ENCODE measurements at places on chromosomes 7 and 10.

DNA sequence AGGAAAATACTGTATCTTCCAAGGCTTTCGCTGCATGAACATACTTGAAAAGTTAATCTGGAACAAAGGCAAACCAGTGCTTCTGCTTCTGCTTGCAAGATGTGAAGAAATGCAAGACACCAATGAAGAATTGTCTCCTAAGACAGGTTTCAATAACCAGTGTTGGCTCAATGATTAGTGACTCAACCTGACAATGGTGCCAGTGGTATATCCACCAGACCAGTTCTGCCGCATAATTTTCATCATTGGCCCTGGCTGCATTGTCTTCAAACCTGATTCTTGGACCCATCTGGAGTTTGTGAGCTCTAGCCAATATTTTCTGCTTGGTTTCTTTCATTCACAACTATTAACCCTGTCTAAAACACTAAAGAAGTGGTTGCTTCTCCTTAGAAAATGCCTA, 13.6 kb upstream of the STAMBPL1 start:
- DNase-seq = no peak

- DNase-seq = peak; percentile 64
Observed at GRCh38 chr7:107874605-107875446, 16.2 kb upstream of the DLD start.

GRCh38 chr10:16545116-16545736, 23.5 kb upstream of the C1QL3 start:
- DNase-seq = no peak

DNA sequence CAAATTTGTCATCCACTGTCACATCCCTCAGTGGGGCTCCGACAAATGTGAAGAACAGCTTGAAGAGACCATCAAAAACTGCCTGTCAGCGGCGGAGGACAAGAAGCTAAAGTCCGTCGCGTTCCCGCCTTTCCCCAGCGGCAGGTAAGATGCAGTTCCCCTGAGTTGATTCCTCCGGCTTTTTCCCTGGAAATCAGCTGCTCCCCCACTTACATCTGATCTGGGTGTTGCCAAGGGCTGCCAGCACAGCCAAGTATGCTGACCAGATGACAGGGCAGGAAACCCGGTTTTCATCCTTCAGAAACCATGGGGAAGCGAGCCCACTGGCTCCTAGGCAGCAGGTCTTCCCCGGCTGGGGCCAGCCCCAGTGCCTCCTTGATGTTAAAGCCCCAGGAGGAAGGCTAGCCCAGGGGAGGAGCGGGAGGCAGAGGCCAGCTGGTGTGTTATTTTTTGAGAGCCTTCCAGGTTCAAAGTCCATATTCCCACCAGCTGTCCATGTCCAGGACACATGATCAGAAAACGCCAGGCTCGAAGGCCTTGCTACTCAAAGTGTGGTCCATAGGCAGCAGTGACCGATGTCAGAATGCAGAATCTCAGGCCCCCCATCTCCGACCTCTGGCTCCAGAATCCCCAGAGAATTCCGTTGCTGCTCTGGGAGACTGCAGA, 23.4 kb downstream of the AIFM2 start:
- no peak for DNase-seq

GRCh38 chr7:82699773-82700186, 256.2 kb upstream of the CACNA2D1 start:
- DNase-seq = no peak

DNA sequence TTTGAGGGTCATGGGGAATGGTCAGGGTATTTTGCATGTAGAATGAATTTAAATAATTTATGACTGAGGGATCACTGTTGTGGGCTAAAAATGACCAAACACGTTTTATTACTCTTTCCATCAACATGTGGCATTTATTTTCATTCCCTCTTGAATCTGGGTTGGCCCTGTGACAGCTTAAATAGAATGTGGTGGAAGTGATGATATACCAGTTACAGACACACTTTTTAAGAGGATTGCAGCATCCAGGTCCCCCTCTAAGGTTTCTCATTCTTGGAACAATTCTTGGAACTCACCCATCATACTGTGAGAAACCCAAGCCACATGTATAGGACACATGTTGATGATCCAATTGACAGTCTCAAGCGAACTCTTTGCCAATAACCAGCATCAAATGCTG, 272.4 kb downstream of the ETV1 start:
- DNase-seq = no peak

DNA sequence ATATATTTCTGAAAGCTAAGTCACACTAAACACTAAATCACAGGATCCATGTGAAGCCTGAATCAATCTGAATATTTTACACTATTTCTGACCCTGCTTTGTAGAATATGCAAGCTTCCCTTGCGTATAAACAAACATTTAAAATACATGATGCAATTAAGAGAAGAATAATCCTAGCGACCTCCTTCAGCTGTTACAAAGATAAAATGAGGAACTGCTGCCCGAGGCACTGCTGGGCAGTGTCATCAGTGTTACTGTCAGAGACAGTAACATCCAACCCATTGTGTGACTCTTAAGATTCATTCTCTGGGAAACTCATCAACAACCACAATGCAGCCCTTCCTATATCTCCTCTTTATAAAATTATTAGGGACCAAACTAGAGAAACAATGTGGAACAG, 61.6 kb downstream of the COBL start:
- no peak for DNase-seq

GRCh38 chr7:137373507-137373906, 30.0 kb upstream of the PTN start:
- DNase-seq = no peak
